ENCODE measurements at places on chromosomes 12 and 14.
A peak's percentile ranks its signal among the peaks of the same experiment; 100 is the strongest.

DNA sequence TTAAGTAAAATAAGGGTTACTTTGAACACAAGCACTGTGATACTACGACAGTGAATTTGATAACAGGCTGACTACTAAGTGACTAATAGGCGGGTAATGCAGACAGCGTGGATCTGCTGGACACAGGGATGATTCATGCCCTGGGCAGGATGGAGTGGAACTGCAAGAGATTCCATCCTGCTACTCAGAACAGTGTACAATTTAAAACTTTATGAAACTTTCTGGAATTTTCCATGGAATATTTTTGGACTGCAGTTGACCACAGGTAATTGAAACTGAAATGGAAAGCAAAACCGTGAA lies 46.0 kb downstream of the YEATS4 start:
- DNase-seq = no peak

- peak; percentile 24 for DNase-seq
Measured at GRCh38 chr12:107864235-107864634, 89.7 kb downstream of the ASCL4 start.

DNA sequence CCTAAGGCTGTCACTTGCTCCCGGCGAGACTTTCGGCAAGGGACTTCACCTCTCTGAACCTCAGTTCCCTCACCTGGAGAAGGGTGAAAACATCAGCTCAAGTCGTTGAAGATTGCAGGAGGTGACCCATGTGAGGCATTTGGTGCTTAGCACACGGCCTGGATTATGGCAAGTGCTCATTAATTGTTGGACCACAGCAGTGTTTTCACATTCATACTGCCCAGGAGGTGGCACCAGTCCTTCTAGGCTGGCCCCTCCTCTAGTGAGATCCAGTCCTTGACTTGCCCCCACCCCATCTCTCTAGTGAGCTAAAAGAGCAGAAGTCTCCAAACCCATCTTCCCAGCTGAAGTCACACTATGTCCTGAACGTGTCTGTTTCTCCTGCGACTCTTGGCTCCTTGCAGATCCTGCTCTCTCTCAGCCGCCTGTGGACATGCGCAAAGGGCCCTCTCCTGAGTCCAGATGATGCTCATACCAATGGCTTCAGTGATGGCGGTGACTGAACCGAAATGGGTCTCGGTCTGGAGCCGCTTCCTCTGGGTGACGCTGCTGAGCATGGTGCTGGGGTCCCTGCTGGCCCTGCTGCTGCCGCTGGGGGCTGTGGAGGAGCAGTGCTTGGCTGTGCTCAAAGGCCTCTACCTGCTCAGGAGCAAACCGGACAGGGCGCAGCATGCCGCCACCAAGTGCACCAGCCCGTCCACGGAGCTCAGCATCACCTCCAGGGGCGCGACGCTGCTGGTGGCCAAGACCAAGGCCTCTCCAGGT lies 1.6 kb downstream of the FICD start:
- DNase-seq = no peak

- DNase-seq = peak; percentile 88
Measured at GRCh38 chr12:50734409-50735263, 29.3 kb upstream of the ATF1 start.
